ENCODE measurements at places on chromosomes 3 and 15.

GRCh38 chr3:152298393-152299248 is 29.9 kb downstream of the MBNL1 start:
- no peak for DNase-seq

DNA sequence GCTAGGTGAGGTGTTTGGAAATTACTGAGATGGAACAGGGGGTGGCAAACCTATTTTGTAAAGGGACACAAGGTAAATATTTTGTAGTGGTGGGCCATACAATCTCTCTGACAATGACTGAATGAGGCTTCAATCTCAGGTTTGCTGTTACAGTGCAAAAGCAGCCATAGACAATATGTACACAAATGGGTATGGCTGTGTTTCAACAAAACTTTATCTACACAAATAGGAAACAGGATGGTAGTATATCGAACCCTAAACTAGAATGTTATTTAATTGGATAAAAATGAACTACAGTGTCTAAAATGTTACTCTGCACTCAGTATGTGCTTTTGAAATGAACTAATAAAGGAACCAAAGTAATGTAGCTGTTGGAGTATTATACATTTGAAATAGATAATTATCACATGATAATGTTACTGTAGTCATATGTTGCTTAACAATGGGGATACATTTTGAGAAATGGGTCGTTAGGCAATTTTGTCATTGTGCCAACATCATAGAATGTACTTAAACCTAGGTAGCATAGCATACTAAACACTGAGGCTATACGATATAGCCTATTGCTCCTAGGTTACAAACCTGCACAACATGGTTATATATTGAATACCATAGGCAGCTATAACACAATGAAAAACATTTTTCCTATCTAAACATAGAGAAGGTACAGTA is 495.2 kb upstream of the TBL1XR1 start:
- no peak for DNase-seq

GRCh38 chr3:63968612-63969350 is 54.5 kb downstream of the PSMD6 start:
- DNase-seq, result no peak

DNA sequence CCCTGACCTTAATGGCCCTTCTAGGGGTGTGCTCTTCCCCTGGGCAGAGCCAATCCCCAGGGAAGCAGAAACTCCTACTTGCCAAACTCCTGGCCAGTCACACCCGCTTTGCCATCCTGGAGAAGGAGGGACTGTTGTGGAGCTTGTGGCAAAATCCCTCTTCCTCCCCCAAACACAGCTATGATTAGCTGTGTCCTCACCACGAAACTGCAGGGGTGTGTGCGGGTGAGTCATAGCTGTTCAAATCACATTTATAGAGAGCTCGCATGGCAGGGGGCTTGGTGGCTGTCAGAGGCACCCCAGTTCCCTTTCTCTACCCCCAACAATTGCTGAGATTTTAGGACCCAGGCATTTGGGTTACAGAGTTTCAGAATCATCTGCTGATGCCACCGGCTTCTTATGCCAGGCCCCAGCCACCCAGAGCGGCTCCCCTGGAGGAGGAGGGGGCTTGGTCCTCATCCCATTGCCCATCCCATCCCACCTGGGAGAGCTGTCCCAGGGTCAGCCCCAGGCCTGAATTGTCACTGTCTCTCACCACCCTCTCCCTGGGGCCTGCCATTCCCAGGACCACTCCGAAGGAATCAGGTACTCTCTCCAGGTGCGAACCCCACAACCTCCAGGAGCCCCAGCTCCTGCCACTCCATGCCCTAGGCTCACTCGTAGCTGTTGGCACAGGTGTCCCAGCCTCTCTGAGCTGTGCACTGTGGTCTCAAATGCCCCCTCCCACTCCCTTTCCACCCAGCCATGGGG is 28.8 kb upstream of the MAGEF1 start:
- no peak for DNase-seq

GRCh38 chr3:114308377-114308776 is 14.5 kb downstream of the TIGIT start:
- DNase-seq, result no peak

GRCh38 chr15:65130941-65131340 is 2.7 kb downstream of the PDCD7 start:
- DNase-seq, result no peak

DNA sequence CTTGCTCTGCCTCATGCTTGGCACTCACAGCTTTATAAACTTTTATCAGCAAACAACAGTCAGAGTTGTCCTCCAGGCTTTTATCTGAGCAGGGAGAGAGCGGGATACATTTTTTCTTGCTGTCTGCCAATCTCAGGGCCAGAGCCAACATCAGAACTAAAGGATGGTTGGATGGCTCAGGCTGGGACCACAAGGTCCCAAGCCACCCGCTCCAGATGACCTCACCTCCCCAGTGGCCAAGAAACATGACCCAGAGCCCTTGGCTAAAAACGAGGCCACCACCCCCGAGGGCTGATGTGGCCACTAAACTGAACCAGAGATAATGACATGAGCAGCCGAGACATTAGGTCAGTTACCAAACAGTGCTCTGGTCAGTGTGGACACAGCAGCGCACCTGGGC is 18.8 kb upstream of the SPATA12 start:
- no peak for DNase-seq

- no peak for DNase-seq
These were observed 1.2 kb downstream of the SETD2 start for GRCh38 chr3:47162697-47163168.

DNA sequence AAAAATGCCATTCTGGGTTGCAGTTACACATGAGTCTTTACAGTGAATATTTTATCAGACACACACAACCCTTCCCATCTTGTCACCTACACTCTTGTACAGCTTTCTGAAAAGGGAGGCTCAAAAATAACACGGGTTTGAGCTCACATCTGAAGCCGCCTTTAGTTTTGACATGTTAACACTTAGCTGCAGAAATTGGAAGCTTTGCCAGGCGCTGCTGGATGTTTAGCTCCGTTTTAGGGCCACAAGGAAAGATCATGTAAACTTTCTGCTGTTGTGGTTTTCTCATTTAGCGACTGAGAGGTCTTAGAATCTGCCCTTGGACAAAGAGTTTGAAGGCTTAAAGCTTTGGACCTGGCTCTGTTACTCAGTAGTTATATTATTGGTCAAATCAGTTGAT is 120.1 kb downstream of the OXNAD1 start:
- no peak for DNase-seq

DNA sequence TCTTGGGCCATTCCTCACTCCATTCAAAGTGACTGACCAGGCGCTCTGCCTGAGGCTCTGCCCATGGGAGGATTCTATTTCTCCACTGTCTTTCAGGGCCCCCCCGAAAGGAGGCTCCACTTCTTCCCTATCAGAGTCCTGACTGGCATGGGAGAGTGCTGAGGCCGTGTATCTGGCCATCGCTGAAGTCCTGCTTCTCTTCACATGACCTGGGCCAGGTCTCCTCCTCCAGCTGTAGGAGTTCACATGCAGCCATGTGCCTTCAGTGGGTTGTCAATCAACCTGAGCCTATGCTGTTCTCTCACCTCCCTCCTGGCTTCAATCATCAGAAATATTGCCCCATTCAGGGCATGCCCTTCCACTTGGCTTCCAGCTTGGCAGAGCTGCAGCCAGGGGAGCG is 12.8 kb upstream of the APBA2 start:
- DNase-seq, result no peak

DNA sequence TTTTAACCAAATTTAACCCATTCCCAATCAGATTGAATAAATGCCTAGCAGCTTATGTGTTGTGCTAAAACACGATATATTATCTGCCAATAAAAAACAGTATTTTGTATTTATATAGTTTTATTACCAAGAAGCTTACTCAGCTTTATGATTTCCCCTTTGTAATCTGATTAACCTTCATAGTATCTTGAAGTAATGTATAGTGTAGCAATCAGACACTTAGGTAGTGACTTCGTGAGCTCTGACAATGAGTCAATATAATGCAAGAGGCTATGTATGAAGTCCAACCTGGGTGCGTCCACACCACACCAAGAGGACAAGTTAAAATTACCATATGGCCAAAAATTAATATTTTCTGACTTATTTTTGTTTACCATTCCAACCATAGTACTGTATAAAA is 2.1 kb upstream of the CNBP start:
- DNase-seq, result no peak

DNA sequence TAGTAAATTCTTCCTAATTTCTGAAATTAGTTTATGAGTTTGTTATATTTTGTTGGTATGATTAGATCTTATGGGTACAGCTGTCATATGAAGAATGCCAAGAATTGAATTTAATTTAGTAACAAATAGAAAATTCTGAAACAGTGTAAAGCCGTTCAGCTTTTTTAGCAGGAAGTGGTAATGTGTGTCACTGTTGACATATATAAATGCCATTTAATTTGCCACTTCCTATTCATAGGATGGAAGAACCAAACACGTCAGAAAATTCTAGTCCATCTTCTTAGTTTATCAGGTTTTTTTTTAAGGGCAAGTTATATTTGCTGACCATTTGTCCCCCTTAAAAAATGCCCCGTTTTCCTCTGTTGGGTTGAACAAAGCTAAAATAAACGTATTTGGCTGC is 43.0 kb downstream of the RAB8B start:
- DNase-seq, result no peak

- DNase-seq, result no peak
These were observed 253.4 kb downstream of the LPP start for GRCh38 chr3:188407158-188407880.

- DNase-seq, result no peak
These were observed 24.5 kb upstream of the HDAC11 start for GRCh38 chr3:13455644-13456043.

DNA sequence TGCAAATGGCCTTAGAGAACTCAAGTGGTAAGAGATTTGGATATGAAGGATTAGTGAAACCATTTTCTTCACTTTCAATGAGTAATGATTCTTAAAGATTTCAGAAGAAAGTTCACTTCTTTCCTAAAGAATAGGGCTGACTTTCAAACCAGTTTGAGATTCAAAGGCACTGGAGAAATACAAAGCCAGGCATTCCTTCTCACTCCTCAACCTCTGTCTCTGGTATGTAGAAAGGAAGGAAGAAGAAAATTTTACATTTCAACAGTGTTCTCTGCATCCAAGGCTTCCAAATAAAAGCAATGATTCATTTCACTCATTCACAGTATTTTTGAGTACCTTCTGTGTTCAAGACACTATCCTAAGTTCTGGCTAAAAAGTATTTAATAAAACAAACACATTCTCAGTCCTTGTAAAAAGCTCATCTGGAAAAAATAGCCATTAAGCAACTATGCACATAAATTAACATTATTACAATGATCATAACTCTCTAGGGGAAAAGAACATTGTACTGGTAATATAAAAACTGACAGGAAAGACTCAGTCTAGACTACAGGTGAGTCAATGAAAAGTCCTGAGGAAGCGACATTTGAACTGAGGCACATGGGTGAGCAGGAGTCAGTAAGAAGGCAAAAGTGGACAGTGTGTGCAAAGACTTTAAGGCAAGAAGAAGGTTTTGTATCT is 79.5 kb downstream of the IMPG2 start:
- no peak for DNase-seq

- DNase-seq, result no peak
These were observed 89.2 kb upstream of the MEF2A start for GRCh38 chr15:99476413-99477222.

DNA sequence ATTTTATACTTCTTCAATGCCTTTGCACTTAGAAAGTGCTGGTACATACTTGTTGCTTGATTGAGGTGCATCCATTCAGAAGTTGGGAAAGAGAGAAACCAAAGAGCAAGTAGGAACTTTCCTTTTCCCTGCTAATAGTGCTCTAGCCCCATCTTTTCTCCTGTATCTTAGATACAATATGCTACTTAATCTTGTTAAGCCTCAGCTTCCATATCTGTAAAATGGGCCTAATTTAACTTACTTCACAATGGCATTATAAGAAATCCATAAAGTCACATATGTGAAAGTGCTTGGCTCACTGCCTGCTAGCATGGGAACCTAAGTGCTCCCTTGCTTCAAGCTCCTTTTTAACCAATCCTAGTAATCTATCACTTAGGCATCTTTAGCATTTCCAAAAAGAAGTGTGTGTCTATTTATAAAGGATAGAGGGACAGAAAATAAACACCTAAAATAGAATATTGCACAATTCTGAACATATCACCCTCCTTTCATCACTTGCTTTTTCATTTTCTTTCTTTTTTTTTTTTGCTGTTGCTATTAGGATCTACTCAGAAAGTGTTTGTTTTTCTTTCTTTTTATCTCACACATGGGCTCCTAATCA is 28.1 kb downstream of the KCNAB1 start:
- DNase-seq, result no peak

GRCh38 chr3:178520451-178520850 is 15.8 kb upstream of the KCNMB2 start:
- DNase-seq, result no peak

- no peak for DNase-seq
These were observed 199.5 kb downstream of the LPP start for GRCh38 chr3:188353426-188353825.

DNA sequence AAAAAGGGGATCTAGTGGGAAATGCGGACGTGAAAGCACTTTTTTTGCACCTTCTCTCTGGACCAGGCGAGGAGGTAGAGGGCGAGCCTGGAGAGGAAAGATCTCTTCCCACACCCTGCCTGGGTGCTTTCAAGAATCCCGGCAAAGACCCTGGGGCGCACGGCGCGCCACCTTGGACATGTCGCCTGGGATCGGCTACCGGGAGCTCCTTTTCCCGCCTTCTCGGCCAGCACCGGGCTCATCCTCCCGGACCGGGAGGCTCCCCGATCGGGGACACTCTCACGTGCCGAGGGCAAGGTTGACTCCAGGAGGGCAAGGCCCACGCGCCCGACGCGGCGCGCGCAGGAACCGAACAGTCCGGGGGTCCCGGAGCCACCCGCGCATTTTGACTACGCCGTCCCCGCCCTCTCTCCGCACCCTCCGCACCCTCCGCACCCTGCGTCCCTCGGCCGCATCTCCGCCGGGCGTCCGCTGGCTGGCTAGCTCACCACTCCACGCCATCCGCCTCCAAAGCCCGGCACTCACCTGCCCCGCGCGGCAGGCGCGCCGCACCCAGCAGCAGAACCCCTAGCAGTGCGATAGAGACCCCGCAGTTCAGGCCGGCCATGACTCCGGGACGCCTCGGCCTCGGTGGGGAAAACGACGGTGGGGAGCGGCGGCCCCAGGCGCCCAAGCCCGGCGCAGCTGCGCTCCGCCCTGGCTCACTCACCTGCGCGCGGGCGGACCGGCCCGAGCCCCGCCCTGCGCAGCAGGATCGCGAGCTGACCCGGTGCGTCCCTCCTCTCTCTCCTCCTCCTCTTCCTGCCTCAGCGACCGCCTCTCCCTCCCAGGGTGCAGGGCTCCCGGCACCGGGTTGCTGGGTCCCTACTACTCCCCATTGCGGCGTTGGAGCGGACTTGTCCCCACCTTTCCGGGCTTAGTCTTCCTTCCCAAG is at the start of gene CDCP1:
Gene CDCP1 (minus strand): TSS at position 698 of the 934 bp plus-strand sequence. CDS start 91 bp downstream, at position 607.
- no peak for DNase-seq

DNA sequence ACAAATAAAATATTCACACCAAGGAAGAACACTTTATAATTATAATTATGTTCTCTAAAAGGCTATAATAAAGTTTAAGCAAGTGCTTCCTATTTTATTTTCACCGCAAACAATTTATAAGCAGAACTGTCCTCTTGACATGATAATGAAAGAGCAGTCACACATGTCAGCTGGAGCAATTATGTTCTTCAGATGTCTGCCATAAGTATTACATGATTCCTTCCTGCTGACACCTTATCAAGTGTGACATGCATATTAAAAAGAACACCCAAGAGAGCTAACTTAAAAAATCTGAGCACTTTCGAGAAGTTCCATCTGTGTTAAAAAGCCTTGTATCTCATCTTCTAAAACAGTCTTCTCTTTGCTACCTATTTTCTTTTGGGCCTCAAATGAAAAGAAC is 249.5 kb downstream of the SQOR start:
- DNase-seq, result no peak

Data from stimulated activated CD4-positive, alpha-beta T cell treated with anti-CD3 and anti-CD28 coated beads, Interleukin-12 subunit alpha, Interleukin-12 subunit beta, amount 100 ng/mL, for 24 hours (primary cell).